ENCODE measurements at places on chromosomes 16 and 17. TPM values are rescaled to one million over a fixed set of nuclear protein-coding genes. Genes with fewer than 3 reads are reported as not detected.

DNA sequence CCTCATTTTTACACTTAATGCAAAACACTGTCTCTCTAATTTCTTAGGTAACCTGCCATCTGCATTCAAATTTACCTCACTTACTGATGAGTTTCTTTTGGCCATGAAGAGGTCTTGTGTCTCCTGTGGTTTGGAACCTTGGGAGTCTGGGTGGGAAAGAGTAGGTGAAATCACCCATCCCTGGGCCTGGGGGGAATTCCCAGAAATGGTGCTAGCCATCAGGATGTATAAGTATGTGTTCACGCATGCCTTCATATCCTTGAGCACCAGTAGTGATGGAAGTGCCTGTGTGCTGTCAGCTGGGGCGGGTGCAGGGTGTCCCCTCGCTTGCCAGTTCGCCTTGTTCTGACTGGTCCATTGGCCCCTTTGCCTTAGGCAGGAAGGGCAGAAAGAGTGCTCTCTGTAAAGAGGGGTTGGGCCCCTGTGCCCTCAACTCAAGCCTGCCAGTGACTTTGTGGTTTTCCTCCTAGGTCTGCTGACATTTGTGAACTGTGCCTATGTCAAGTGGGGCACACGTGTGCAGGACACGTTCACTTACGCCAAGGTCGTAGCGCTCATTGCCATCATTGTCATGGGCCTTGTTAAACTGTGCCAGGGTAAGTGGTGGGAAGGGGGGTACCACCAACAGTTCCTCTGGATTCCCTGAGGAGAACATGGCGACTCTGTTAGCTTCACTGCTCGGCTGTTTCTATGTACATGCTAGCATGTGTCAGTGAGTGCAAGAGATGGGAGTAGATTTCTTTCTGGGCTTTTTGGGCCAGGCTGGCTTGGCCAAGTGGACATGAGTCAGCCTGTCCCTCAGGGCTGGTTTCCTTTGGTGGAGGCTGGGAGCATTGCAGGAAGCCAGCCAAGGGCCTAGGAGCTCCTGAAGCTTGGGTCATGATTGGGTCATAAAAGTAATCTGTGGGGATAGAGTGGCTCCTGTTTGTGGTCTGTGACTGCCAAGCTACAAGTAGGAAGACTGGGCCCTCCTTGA is 23.2 kb downstream of the SLC7A6OS start:
- peak; percentile 87 for DNase-seq

- DNase-seq: no peak
Measured at GRCh38 chr16:71230122-71230845, at the start of gene HYDIN. Gene HYDIN, minus strand, starts transcription at chr16:71230722. Its CDS starts 43,827 bp downstream, at chr16:71186895.

GRCh38 chr16:86211800-86212199 is 298.5 kb upstream of the FOXF1 start:
- peak; percentile 28 for DNase-seq

DNA sequence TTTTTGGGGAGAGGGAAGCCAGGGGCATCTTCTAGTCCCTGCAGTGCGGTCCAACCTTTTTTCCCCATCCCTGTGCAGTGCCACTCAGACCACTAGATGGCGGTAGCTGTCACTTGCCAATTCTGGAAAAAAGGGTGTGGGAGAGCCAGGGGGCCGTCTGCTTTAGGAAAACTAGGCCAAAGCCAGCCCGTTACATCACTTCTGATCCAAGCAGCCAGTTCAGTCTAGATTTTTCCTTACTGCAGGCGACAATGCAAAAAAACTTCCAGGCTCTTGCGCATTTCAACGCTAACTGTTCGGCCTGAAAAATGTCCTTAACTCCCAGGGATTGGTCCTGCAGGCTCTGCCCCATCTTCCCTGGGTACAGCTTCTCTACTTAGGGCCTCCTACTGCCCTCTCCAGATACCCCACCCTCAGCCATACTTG is 69.2 kb upstream of the CES5A start:
- DNase-seq: peak; percentile 91

- peak; percentile 95 for DNase-seq
Measured at GRCh38 chr17:78883533-78884131, 19.4 kb downstream of the CEP295NL start.

- no peak for DNase-seq
Measured at GRCh38 chr16:88703486-88704309, 2.5 kb downstream of the RNF166 start.

MMP2 gene
- total RNA-seq: 142 TPM

GRCh38 chr17:4305224-4305623 is 41.4 kb upstream of the ANKFY1 start:
- DNase-seq: no peak

- peak; percentile 12 for DNase-seq
Measured at GRCh38 chr17:62724398-62725146, 83.5 kb downstream of the MARCHF10 start.

DNA sequence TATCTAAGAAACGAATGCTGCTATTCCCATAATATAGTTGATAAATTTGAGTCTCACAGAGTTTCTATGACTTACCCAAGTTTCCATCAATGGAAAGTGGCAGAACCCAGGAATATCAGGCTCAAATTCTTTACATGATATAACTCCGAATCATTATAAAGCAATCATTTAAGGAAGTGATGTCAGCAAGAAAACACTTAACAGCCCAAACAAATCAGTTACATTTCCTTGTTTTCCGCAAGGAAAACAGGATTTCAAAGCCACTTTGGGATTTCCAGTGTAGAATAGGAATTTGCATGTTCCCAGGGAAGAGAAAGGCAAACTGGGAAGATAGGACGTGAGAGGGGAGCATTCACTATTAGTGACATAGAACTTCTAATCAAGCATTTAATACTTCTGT is 311.4 kb upstream of the GOT2 start:
- DNase-seq: no peak

GRCh38 chr16:81634380-81635062 is 144.6 kb upstream of the PLCG2 start:
- no peak for DNase-seq

- no peak for DNase-seq
Measured at GRCh38 chr16:13315642-13316427, 414.4 kb downstream of the SHISA9 start.

DNA sequence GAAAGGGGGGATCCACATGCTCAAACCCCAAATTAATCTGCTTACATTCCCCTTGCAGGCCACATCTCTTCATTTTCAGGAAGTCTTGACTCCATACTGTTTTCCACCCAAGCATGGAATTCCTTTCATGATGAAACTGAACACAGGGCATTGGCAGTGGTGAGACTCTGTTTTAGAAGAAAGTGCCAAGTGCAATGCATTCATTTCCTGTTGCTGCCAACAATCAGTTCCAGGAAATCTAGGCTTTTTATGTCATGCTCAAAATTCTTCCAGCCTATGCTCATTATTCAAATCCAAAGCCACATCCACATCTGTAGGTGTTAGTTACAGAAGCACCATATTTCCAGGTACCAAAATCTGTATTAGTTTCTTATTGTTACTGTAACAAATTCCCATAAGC is 4.1 kb downstream of the CCL2 start:
- no peak for DNase-seq

- no peak for DNase-seq
Measured at GRCh38 chr17:1912146-1912545, 82.3 kb downstream of the RPA1 start.

GRCh38 chr16:28059841-28060575 is 3.5 kb downstream of the GSG1L start:
- no peak for DNase-seq

DNA sequence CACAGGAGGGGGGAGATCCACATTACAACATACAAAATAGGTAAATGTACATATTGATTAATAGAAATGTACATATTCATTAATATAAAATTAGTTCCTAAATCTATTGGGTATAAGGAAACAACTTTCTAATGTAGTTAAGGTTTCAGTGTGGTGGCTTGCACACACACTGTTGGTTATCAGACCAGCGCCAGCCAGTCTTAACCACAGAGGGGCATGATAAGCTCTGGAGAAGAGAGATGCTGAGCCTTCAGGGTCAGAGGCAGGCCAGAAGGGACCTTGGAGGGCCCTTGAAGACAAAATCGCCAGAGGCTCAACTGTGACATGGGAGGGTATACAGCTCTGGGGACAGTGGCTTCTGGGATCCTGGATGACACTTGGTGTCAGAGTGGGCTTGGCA is 10.9 kb upstream of the ZFP90 start:
- no peak for DNase-seq

- no peak for DNase-seq
Measured at GRCh38 chr17:68775969-68776368, 174.8 kb upstream of the FAM20A start.

GRCh38 chr16:89711601-89712273 is 9.0 kb downstream of the VPS9D1 start:
- DNase-seq: no peak

CEP295NL gene
- 1.8 TPM for total RNA-seq

DNA sequence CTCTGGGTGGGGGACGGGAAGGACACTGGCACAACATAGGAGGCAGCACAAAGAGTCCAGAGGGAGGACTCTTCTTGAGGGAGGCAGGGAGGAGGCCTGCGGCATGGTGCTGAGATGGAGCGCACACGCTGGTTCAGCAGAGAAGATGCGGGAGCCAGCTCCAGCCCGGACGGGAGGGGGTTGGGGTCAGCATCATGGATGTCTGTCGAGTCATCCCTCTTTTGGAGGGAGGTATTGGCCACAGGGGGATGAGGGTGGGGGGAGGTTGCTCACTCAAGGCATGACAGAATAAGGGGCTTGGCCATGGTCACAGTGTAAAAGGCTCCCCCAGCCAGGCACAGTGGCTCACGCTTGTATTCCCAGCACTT is 19.3 kb downstream of the DCAKD start:
- no peak for DNase-seq

GRCh38 chr16:19912455-19913339 is 28.0 kb upstream of the GPRC5B start:
- DNase-seq: no peak

RAB26 gene
- total RNA-seq: 0.68 TPM

SCGB1C2 gene
- not detected for total RNA-seq

- DNase-seq: no peak
Measured at GRCh38 chr17:68572138-68572842, 28.9 kb downstream of the FAM20A start.

DNA sequence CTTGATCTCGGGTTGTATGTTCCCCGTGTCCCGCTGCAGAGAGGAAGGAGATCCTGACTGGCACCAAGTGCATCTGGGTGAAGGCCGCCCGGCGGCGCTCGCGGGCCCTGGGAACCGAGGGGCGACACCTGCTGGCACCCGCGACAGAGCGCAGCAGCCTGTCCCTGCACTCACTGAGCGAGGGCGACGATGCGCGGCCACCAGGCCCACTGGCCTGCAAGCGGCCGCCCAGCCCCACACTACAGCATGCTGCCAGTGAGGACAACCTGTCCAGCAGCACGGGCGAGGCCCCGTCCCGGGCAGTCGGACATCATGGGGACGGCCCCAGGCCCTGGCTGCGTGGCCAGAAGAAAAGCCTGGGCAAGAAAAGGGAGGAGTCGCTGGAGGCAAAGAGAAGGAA is 7.5 kb downstream of the BTBD17 start:
- no peak for DNase-seq

DNA sequence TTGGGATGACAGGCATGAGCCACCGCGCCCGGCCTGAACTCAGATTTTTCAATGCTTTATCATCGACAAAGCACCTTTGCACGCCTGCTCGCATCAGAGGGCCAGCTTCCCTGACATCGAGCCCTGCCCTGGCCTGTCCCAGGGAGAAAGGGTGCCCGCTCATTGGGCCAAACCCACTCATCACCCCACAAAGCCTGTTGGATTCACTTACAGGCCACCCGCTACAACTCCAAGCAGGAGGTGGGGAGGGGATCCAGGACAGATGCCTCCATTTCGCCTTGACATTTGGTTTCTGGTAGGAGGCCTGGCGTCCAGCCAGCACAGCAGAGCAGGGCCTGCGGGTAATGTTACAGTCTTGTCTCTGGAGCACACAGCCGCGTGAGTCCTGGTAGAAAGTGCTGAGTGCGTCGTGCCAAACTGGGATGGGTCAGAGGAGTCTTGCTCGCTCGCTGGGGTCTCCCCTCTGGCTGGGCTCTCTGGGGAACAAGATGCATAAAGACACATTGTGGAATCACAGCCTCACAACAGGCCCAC is 19.8 kb downstream of the SMTNL2 start:
- DNase-seq: peak; percentile 78

DNA sequence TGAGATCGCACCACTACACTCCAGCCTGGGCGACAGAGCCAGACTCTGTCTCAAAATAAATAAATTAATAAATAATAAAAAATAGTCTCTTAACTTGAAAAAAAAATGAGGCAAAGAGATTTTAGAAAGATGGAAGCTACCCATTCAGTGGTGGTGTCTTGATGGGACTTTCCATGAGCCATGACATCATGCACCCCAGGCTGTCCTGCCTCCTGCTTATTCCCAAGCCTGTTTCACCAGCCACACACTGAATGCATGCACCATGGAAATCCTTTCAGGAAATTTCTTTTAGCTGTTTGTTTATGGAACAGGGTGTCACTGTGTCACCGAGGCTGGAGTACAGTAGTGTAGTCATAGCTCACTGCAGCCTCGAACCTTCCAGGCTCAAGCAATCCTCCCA is 8.9 kb upstream of the DLX3 start:
- DNase-seq: no peak

DNA sequence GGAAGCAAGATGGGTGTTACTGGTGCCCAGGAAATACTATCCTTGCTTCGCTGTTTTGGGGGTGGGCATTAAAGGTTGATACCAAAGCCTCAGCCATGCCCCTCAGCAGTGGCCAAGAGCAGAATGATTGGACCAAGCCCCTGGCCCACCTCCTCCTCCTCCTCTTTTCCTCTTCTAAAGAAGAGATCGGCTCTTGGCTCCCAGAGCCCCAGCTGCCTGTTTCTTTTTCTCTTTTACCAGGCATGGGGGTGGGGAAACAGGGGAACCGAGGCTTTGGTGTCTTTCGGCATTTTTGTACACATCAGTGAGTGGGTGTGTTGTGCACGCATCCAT is 5.8 kb downstream of the THRA start:
- DNase-seq: no peak

NACA2 gene
- total RNA-seq: not detected

HOXB7 gene
- total RNA-seq: 1.1 TPM

KRT31 gene
- total RNA-seq: not detected

GRCh38 chr16:10932959-10933710 is 9.1 kb downstream of the DEXI start:
- no peak for DNase-seq

- DNase-seq: no peak
Measured at GRCh38 chr17:35617505-35617904, 30.4 kb downstream of the AP2B1 start.

ZNF594 gene
- 17.7 TPM for total RNA-seq

GRCh38 chr16:86189934-86190333 is 291.0 kb downstream of the IRF8 start:
- DNase-seq: no peak

DNA sequence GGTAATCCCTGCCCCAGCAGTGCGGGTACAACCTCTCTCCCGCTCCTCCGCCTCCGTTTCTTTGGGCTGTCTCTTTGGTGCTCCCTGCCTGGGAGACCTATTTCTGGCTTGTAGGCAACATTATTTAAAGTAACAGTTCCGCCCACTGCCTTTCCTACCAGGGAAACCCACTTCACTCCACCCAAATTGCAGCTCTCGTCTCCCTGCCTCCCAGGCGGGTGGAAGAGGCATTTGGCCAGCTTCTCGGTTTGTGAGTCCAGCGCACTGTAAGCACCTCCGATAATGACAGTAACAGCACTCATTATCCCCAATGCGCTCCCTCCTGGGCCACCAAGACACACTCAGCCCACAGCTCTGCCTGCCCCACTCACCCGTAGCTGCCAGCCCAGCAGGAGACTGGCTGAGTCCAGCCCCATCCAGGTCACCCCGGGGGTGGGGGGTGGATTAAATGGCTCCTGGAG is 165.1 kb upstream of the CDC42EP4 start:
- DNase-seq: no peak

GRCh38 chr17:14604591-14605266 is 303.8 kb downstream of the HS3ST3B1 start:
- DNase-seq: no peak

HSPB9 gene
- total RNA-seq: 0.49 TPM
